ENCODE measurements at places on chromosomes 1 and 21.
A peak's percentile ranks its signal among the peaks of the same experiment; 100 is the strongest.

DNA sequence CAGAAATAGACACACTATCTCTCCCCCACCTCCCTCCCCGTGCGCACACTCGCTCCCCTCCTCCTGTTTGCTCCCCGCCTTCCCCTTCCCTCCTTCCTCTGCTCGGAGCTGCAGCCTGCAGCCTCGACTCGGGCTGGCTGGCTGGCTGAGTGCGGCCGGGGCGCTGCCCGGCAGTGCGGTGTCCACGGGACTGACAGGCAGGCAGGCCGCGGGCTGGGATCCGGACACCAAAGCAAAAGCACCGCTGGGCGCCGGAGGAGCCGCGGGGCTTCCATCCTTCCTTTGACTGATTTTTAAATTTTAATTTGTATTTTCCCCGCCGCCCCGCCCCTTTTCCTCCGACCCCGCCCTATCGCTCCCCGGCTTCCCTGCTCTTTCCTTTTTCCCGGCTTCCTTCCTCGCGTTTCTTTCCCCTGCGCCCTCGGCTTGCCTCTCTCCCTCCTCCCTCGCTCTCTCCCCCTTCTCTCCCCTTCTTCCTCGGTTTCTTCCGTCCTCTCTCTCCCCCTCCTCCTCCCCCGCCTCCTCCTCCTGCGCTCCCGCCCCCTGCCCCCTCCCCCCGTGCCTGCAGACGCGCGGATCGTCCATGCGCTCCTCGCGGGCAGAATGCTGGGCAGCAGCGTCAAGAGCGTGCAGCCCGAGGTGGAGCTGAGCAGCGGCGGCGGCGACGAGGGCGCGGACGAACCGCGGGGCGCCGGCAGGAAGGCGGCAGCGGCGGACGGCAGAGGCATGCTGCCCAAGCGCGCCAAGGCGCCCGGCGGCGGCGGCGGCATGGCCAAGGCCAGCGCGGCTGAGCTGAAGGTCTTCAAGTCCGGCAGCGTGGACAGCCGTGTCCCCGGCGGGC lies 109.4 kb downstream of the NAV1 start:
- DNase-seq = peak; percentile 87

DNA sequence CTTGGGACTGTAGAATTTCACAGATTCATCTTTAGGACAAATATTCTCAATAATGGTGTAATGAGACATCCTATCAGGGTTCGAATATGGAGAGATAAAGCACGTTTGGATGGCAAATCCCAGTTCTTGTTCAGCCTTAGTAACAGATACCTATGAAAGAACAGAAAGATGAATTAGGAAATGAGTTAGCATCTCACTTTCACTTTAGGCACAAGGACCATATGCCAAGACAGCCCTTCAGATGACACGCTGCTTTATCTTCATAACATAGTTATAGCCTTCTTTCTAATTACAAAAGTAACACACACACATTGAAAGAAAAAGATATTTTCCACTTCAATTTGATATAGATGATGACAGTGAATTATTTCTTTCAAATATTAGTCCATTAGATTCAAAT lies 173.6 kb downstream of the TGFBR3 start:
- DNase-seq = no peak

- no peak for DNase-seq
Observed at GRCh38 chr1:19100028-19100427, 110.0 kb downstream of the UBR4 start.

GRCh38 chr1:225762002-225762441 lies 15.6 kb upstream of the SRP9 start:
- DNase-seq = no peak

GRCh38 chr1:73886716-73887115 lies 311.3 kb downstream of the LRRIQ3 start:
- no peak for DNase-seq

GRCh38 chr1:89794406-89794805 lies 26.4 kb upstream of the LRRC8D start:
- peak; percentile 51 for DNase-seq

DNA sequence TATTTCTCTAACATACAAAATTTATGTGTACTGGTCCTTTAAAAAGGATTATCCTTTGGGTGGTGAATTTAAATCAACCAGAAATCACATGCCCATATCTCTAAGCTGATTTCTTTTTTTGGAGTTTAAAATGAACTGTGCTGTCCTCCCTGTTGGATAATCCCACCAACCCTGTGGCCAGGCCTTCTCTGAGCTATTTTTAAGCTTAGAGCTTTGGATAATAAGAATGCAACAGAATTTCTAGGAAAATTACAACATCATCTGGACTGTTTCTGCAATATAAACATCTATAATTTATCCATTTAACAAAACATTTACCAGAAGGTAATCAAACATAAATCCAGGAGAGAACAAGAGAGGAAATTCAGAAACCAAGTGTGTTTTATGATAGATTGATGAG lies 88.3 kb downstream of the LRRC40 start:
- DNase-seq = peak; percentile 32

DNA sequence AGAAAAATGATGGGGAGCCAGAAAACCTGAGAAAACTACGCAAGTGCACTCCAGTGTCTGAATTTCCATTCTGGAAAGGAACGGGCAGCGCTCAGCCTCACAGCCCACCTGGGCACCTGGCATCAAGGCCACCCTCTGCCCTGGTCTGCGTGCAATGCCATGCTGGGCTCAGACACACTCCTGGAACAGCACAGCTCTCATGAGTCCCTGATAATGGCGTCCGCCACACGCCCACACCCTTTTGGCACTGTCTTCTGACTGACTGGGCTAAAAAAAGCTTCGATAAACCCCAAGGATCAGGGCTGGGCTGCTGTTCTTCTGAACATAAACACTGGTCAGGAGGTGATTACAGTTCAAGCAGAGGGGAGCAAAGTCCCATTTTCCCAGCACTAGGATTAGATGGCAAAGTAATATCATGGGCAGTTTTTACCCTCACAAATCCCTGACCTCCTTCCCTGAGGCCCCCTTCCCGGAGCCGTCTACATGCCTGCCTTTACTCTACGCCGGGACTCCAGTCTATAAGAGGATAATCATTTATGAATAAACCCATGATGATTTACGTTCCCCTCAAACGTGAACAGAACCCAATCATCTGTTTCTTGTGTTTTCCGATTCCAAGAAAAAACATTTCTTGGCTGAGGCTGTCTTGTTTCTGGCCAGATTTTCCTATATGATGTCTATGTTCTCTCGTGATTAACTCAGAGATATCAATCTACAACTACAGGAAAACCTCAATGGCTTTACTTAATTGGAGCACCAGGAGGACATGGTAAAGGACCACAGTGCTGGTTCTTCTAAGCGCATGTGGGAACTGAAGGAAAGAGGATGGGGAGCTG lies 22.6 kb downstream of the RCAN1 start:
- DNase-seq = peak; percentile 21
